Progenitor cell of endocrine pancreas (in vitro differentiated cells): ENCODE measurements at places on chromosomes 3 and 15.

- H3K27ac ChIP-seq = no peak overlapping the region
- no peaks in the 10 kb centered on the region for H3K27me3 ChIP-seq
- no peak overlapping the region for H3K4me3 ChIP-seq
- no peak for DNase-seq
- no peaks in the 10 kb centered on the region for H3K4me1 ChIP-seq
- no peaks in the 10 kb centered on the region for H3K36me3 ChIP-seq
These were observed 43.8 kb downstream of the TKT start for GRCh38 chr3:53211706-53212702.

DNA sequence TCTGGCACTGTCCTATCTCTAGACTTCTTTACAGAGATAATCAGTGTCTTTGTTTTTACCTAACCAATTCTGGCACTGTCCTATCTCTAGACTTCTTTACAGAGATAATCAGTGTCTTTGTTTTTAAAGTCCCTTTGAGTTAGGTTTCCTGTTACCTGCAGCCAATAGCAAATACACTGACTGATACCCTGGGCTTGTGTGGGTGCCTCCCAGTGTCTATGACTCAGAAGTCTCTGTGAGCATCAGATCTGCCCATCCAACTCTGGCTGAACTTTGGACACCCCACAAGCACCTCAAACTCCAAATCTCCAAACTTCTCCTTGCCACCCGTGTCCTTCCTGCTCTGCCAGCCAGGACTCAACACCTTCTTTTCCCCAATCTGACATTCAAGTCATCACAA, 30.4 kb downstream of the SLC41A3 start:
- peaks cover 6% of the 10 kb centered on the region for H3K4me1 ChIP-seq
- DNase-seq = no peak
- no peaks in the 10 kb centered on the region for H3K27me3 ChIP-seq

DNA sequence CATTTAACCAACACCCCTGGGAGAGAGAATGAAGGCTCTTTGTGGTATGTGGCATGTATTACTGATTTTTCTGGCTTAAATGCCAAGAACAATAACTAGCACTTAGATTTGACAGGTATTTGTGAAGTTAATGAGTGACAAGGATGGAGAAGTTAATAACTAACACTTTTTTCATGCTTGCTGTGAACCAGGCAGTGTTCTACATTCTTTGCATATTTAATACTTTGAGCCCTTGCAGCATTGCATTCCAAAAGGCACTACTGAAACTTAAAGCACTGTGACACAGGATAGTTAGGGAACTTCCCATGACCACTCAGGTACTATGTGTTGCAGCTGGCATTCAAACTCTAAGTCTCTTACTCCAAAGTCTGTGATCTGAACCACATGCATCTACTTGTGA, 650.6 kb downstream of the ZPLD1 start:
- H3K4me1 ChIP-seq = peaks cover 10% of the 10 kb centered on the region
- H3K27me3 ChIP-seq = no peaks in the 10 kb centered on the region
- no peak overlapping the region for H3K4me3 ChIP-seq
- H3K36me3 ChIP-seq = no peaks in the 10 kb centered on the region

- H3K27ac ChIP-seq = no peak overlapping the region
- H3K36me3 ChIP-seq = no peaks in the 10 kb centered on the region
- H3K4me3 ChIP-seq = no peak overlapping the region
- peaks cover 2% of the 10 kb centered on the region for H3K4me1 ChIP-seq
These were observed 202.7 kb downstream of the EDEM1 start for GRCh38 chr3:5390221-5390620.

GRCh38 chr3:75014008-75014407, 399.5 kb upstream of the CNTN3 start:
- H3K4me1 ChIP-seq = no peaks in the 10 kb centered on the region
- H3K27me3 ChIP-seq = peaks cover 7% of the 10 kb centered on the region
- H3K4me3 ChIP-seq = no peak overlapping the region
- H3K36me3 ChIP-seq = no peaks in the 10 kb centered on the region
- DNase-seq = no peak

DNA sequence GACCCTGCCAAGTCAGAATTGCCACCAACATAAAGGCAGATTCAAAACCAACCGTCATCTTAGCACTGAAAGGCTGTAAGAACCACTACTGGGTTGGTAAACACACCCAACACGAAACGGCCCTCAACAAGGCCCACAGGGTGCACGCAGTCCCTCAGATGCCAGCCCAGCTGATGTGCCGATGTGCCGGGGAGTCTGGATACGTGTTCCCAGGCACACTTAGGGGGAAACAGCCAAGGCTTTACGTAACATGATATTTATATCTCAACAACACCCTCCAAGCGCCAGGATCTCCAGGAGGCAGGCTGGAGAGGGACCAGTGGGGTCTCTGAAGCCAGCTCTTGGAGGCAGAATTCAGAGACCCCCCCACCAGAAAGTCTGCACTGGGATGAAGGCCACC, 14.2 kb downstream of the POC1A start:
- peaks cover 2% of the 10 kb centered on the region for H3K36me3 ChIP-seq
- no peaks in the 10 kb centered on the region for H3K27me3 ChIP-seq
- no peak for DNase-seq
- H3K27ac ChIP-seq = no peak overlapping the region
